ENCODE measurements at places on chromosomes 7 and 10.
A peak's percentile ranks its signal among the peaks of the same experiment; 100 is the strongest.

- DNase-seq, result no peak
Measured at GRCh38 chr10:13317474-13317873, 17.6 kb upstream of the PHYH start.

- no peak for DNase-seq
Measured at GRCh38 chr10:33286157-33286934, 48.1 kb downstream of the NRP1 start.

- no peak for DNase-seq
Measured at GRCh38 chr7:96084881-96085553, 236.9 kb downstream of the SLC25A13 start.

DNA sequence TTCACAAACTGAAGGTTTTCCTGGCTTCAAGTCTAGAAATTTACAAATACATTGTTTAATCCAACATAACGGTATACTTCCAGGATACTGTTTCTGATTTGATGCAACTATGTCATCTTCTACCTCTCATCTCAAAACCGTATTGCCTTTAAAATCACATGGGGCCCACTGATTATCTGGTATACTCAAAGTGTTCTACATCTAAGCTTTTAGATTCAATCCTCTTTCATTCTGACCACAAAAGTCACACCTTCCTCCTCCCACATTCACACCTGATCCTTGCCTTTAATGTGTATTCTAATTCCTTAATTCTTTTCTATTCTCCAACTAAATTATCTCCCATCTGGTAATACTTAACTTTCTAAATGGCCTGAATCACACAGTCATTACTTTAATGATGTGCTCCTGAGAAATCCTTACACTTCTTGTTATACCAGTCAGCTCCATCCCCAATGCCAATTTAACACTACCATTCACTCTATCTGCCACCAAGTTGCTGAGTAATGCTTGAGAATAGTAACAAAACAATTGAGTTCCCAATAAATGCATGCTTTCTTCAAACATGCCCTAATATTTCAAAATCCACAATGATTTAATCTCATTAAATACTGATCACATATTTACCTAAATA lies 13.0 kb downstream of the ATAD1 start:
- DNase-seq, result peak; percentile 6

DNA sequence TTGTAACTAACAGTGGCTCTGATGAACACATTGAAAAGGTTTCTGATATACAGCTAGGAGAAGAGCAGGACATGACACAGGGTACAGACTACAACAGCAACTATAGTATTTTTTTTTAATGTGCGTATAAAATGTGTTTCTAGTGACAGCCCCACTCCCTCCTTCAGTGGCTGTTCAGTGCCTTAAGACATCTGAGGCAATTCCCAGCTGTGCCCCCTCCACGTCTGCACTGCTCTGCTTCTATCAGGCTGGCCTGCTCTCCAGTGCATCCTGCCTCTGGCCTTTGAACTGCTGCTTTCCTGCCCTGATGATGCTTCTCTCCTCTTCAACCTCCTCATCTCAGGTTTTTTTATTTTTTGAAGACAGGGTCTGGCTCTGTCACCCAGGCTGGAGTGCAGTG lies 111.2 kb downstream of the SPAG6 start:
- DNase-seq, result no peak

GRCh38 chr10:52170776-52171175 lies 143.3 kb upstream of the DKK1 start:
- DNase-seq, result no peak

DNA sequence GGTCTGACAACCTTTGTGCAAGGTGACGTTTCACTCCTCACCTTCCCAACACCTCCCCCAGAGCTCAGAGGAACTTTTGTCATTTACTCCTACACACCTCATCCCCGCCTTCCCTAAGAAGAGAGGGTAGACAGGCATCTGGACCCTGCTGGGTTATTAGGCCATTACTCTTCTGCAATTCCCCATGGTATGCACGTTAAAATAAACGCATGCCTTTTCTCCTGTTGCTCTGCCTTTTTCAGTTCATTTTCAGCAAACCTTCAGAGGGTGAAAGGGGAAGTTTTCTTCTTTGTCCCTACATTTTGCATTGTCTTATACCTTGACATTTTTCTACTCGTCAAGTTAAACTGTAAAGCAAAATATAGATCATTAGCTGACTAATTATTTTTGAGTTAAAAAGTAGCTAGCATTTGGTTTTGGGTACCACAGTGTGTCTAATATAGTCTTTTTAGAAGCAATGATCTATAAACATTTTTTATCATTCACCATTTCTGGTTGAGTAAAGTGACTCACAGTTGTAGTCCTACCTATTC lies 10.5 kb upstream of the EDRF1 start:
- no peak for DNase-seq

DNA sequence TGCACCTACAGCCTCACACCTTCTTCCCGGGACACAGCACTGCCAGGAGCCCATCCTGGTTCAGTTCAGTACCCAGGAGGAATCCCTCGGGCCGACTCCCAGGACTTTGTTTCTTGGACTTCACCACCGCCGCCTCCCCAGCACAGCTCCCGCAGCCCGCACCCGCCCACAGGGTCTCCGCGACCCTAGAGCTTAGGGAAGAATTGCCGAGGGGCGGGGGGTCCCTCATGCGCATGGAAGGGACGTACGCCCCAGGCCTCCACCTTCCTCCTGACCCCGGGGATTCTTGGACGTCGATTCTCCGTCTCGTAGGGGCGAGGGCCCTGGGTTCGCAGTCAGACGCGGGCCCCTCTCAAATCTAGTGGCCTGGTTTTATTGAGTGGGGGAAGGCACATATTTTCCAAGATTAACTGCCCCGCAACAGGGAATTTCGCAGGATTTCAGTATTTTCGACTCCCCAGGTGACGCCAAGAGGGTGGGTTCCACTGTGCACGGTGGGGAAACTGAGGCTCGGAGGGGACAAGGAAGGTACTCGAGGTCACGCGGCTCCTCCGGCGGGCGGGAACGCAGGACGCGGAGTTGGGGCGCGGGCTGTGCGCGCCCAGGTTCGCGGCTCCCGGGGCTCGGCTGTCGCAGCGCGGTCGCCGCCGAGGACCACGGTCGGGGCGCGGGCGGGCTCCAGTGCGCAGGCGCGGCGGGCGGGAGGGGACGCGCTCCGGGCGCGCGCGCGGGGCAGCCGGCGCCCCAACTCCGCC lies at the start of gene ADCY1:
ADCY1 (plus strand) TSS at position 708 of the 755 bp plus-strand sequence. CDS start 176 bp downstream, outside the sequence.
- DNase-seq, result no peak

- no peak for DNase-seq
Measured at GRCh38 chr7:133606991-133607390, 354.1 kb downstream of the EXOC4 start.
